ENCODE measurements at places on chromosomes 5 and 9.

DNA sequence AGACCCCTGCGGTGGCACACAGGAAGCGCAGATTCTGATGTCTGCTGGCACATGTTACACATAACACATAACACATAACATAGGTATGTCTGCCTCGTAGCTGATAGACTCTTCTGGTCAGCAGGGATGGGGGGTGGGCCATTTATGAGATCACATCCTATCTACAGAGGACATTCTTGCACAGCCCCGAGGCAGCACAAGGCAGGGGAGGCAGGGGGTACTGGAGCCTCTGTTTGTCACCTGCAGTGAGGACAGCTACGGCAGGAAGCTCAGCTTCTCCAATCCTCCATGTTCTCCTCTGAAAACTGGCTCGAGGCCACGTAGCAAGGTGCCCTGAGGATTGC, 16.7 kb upstream of the MED10 start:
- no peak for DNase-seq

- no peak for DNase-seq
Observed at GRCh38 chr5:80010754-80011392, 19.8 kb upstream of the MTX3 start.

DNA sequence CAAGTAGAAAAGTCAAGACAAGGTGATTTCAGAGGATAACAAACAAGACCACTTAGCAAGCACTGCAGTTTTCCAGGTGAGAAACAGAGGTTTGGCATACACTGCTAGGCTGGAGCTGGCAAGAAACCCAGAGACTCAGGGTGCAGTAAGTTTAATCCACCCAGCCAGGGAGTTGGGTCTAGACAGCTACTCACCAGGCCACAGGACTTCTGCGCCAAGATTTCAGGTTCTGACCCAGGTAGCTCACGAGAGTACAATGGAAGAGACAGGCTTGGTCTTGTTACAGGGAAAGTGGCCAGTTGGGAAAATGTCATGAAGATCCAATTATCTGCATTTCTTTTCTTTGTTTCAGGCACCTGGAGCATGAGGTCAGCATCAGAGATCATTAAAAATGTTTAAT, 9.8 kb downstream of the SMIM23 start:
- no peak for DNase-seq

DNA sequence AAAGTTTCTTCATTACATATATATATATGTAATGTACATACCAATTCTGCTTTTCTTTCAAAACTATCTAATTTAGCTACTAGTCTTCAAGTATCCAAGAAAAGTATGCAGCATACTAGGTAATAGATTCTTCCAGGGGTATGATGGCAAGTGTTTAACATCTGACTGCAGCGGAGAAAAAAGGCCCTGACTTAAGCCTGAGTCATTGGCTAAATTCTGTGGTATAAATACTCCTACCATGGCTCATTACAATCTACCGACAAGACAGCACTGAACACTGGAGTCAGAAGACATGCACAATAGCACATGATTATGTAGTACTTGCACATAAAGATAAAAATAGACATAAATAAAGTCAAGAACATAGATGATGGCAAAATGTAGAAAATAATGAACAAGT, 439.9 kb downstream of the BRINP1 start:
- no peak for DNase-seq

- no peak for DNase-seq
Observed at GRCh38 chr5:132089363-132089762, 15.8 kb downstream of the CSF2 start.

DNA sequence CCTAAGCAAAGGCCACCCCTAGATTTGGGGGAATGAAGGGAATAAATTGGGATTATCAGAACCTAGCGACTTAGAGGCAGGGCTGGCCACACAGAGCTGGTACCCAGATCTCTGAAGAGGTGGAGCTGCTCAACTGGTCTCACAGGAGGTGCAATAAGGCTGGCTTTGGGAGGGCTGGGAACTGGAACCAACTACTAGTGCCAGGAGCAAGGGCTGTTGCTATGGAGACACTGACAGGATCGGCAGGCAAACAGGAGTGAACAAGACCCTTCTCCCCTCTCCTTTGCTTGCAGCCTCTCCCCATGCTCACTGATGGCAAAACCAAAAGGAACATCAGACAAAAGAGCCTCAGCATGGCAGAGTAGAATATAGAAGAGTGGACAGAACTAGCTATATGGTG, 17.0 kb upstream of the WHRN start:
- DNase-seq: no peak

DNA sequence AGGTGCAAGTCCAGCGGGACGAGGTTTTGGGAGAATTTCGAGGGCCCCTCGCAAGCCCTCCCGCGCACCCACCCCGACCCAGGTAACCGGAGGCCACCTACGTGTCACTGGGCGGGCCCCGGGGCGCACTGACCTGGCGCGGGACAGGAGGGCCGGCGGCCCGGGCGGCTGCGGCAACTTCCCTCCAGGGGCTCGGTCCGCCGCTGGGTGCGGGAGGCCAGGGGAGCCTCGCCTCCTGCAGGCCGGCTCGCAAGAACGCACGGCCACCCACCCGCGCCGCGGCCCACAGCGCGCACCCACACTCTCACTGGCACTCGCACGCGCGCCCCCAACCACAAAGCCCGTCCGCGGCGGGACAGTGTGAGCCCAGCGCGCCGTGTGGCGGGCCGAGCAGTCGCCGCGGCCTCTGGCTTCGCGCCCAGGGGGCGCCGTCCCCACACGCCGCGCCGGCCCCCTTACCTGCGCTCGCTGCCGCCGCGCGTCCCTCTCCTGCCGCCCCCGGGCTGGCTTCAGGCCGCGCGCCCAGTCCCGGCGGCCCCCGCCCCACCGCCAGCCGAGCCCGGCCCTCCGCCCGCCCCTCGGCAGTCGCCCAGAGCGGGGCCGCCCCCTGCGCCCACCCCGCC, 451 bp downstream of the LPAR1 start:
- no peak for DNase-seq

DNA sequence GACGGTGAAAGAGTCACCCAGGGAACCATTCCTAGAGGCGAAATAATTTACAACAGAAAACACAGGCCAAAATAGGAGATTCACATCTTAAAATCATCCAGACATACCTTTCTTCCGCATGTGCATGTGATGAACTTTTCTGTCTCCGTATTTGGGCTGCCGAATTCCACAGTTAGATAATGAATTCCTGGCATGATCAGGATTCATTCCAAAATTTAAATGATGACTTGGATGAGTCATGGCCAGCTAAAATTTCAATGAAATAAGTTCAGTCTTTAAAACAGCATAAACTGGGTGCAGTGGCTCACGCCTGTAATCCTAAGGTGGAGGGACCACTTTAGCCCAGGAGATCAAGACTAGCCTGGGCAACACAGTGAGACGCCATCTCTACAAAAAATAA, 82.7 kb downstream of the DROSHA start:
- peak; percentile 18 for DNase-seq

DNA sequence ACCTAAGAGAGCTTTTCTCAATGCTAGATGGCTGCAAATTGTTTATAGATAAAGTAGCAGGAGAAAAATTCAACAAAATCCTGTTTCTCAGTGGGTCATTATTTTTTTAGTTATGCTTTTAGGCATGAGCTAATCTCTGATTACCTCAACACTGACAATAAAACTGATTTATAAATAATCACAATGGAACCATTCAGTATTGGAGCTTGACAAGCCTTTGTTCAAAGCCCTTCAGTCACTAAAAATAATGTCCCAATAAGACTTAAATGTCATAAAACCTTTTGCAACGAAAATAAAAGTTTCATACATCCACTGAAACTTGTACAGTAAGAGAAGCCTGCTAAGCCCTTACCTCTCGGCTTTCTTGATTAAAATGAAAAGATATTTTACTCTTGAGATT, 27.2 kb downstream of the PTPDC1 start:
- peak; percentile 53 for DNase-seq

GRCh38 chr5:4674166-4674565, 466.0 kb upstream of the ADAMTS16 start:
- no peak for DNase-seq

GRCh38 chr9:115466756-115467155, 348.8 kb upstream of the TNC start:
- no peak for DNase-seq

- no peak for DNase-seq
Observed at GRCh38 chr5:81965524-81965923, 6.3 kb upstream of the ATG10 start.

DNA sequence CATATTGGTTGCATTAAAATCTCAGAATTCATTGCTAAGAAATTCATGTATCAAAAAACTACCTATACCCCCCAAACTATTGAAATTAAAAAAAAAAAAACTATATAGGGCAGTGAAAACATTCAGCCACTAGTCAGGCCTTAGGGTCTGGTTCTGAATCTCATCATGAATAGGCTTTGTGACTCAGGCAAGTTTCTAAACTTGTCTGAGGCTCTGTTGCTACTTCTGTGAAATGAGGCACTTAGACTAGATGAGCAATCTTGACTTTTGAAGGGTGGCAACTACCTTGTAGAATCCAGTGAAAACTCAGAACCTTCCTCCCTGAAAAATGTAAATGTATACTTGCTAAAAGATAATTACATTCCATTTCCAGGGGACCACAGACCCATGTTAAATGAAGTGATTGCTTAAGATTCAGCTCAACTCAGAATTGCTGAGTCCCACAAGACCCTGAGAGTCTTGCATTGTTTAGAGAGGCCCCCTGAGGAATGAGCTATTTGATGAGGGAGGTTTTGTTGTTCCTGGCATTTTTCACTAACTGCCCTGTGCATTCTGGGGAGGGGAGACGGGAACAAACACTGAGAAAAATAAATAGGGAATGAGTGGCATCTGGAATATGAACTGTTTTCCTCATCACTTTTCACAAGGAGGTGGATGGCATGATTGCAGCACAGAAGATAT, 29.5 kb downstream of the RAI14 start:
- no peak for DNase-seq

DNA sequence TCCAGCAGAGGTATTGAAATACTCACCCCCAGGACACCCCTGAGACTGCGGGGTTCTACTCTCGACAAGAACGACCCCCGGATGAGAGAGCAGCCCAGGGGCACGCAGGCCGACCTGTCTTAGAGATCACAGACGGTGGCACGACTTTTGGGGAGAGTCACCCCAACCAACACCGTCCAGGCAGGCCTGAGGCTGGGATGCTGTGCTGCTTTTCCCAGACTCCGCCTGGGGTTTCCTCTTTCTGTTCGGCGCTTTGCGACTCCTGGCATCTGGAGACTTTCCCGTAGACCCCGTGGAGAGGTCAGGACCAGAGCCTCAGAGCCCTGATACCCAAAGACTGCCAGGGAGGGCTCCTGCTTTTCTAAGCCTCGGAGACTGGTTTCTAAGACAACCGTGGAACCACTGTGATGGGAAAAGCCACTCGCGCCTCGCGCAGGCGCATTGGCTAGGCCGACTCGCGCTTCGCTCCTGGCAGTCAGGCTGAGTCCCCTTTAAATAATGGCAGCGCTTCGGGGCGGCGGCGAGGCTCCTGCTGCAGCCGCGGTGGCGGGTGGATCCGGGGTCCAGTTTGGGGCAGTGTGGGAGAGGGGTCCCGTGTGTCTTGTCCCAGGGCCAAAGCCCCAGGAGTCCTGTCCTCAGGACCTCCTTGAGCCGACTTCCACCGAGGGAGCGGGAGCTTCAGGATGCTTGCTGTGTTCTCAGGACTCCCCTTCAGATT, 484.0 kb downstream of the SPATA31A7 start:
- no peak for DNase-seq

DNA sequence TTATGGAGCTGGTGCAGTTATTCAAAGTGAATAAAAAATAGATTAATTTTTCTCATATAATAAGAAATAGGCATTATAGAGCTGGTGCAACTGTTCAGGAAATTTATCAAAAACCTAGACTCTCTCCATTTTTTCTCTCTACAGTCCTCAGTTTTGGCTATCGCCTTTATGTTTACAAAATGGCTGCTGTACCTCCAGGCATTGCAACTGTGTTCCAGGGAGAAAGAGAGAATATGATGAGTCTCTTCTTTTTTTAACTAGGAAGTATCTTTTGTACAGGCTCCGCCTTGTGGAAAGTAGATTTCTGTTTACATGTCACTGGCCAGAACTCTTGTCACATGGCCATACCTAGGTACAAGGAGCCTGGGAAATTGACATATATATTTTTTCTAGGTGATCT, 3.1 kb upstream of the TGFBR1 start:
- no peak for DNase-seq

DNA sequence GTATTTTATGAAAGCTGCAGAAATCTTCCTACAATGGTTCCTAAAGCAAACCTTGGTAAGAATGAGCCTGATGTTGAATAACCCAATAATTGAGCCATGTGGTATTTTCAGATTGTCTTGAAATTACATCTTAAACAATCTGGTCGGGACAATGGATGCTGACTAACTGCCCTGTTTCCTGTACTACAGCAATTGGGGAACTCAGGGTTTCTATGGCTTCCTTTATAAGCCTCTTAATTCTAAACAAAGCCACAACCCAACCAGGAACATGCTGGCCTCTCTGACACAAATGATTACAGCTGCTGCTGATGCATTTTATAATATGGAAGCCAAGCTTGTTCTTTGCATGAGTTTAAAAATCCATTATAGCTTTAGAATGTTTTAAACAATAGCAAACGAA, 30.2 kb downstream of the PTPN3 start:
- DNase-seq: no peak

DNA sequence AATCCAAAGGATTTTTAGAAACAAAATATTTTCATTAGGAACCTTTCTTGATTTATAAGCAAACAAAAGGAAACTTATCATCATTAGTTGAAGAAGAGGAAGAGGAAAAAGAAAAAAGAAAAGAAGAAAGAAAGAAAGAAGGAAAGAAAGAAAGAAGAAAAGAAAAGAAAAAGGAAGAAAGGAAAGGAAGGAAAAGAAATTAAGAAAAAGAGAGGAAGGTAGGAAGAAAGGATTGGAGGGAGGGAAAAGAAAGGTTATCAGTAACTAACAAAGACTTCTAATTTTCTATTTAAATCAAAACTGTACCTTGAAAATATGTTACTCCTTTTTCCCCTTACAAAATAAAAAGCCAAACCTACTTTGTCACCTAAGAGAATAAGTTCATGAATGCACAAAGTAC, 10.0 kb downstream of the EBF1 start:
- DNase-seq: no peak

- DNase-seq: no peak
Observed at GRCh38 chr9:130707225-130707976, 13.8 kb downstream of the EXOSC2 start.

GRCh38 chr5:122149321-122150090, 20.2 kb downstream of the ZNF474 start:
- no peak for DNase-seq

- no peak for DNase-seq
Observed at GRCh38 chr9:94946256-94946655, 219.8 kb downstream of the AOPEP start.

DNA sequence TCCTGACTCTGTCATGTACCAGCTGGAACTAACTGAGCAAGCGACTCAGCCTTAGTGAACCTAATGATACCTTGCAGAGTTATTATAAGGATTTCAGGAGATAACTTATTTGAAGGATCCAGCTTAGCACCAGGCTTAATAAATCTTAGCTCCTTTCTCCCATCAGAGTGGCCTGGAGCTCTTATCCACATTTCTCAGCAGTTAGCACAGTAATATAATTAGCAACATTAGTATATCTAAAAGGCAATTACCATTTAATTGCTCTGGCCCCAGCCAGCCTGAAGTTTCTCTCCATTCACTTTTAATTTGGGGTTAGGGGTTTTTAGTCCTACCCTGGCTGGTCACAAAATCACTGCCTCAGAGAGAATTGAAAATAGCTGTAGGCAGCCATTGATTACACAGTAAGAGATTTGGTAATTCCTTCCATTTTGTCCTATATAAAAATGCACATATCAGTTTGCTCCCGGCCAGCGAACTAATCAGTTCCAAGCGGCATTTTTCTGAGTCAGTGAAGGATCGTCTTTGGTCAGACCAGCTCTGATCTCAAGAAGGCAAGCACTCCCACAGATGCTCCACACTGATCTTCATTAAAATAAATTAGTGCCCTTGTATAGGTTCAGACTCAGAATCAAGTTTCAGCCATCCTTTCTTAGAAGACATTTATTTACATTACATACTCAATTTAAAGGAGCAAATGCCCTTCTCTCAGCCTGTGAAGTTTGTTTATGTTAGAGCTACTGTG, 56.6 kb downstream of the SNCAIP start:
- DNase-seq: no peak

Measured in putamen (tissue), 1 donor.